Stimulated activated CD8-positive, alpha-beta memory T cell treated with anti-CD3 and anti-CD28 coated beads, Interleukin-4, amount 100 ng/mL, for 48 hours (primary cell): ENCODE measurements at places on chromosomes 5 and 9.

DNA sequence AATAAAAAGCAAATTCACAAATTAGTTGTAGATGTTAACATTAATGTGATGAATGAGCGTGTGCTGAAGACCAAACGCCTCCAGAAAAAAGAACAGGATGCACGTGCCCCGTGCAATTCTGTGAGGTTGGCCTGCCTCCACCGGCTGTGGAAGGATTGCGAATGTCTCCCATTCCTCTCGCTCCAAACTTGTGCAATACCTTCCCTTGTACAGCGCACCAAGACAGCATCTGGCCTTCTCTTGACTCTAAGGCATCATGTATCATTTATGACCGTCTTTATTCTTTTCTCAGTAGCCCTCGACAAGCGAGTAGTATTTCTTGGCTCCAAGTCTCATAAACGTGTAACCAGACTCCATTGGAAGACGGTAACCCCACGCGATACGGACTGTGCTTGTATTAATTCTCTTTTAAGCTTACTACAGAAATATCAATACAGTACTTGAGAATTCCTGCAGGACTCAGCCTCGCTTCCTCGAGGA is 1.5 kb upstream of the TESK1 start:
- peak; percentile 44 for DNase-seq

DNA sequence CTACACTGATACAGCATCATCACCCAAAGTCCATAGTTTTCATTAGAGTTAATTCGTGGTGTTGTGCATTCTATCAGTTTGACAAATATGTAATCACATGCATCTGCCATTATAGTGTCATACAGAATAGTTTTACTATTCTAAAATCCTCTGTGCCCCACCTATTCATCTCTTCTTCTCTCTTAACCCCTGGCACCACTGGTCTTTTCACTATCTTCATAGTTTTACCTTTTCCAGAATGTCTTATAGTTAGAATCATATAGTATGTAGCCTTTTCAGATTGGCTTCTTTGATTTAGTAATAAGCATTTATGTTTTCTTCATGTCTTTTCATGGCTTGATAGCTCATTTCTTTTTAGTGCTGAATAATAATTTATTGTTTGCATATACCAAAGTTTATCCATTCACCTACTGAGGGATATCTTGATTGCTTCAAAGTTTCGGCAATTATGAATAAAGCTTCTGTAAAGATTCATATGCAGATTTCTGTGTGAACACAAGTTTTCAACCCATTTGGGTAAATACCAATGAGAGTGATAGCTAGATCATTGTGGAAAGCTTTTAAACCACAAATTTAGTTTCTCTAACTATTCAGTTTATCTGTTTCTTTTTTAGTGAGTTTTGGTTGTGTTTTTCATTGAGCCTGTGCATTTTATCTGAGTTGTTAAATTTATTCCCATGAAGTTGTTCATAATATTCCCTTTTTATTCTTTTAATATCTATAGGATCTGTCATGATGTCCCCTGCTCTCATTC is 84.9 kb downstream of the RALGPS1 start:
- DNase-seq, result no peak

DNA sequence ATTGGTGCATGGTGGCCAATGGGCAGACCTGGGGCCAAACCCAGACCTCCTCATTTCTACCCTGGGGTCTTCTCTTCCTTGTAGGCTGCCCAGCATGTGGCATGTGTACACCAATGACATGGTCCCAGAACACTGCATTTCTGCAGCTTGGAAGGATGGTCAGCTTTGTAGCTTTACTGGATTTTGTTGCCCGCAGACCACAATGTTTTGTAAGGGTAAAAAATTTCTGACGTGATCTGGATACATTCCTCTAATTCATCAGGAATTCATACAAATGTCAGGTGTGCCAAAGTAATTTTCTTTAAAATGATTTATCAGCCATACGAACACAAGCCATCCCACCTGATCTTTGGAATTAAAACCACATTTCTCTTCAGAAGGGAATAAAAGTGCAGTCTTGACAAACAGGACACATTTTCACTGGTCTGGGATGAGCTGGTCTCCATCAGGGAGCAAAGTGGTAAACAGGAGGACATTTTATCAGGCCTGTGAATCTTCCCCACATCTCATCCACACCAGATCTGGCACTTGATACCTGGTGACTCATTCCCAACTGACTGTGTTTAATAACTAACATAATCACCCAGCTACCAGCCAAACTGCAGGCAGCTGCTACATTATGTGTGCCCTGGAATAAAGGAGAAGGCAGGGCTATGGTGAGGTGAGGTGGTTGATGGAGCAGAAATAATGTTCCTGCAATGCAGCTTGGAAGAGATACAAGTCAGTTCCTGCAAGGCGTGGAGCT is 103.9 kb downstream of the SPOCK1 start:
- no peak for DNase-seq

- DNase-seq, result no peak
Observed at GRCh38 chr5:178361657-178362445, 129.2 kb upstream of the PHYKPL start.

DNA sequence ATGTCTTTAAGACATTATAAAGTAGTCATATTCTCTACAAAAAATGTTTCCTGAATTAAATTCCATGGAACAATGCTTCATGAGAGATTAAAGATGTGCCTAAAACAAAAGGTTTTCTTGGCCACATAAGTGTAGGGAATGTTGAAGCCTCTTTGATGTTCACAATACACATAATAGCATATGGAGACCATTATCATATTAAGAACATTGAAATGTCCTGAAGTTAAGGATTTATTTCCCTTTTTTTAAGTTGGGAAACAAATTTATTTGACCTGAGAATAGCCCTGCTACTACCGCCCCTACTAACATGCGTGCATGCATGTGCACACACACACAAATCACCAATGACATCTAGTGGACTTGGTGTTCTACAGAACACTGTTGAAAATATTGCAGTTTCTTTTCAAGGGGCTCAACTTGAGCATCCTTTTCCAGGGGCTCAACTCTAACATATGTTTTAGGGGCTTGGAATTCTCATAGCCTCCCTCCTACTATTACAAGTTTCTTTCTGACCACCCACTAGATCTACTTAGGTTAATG is 124.9 kb upstream of the C6 start:
- DNase-seq, result no peak

GRCh38 chr5:82346399-82347165 is 68.4 kb upstream of the RPS23 start:
- DNase-seq, result no peak
